ENCODE measurements at places on chromosomes 11 and 22.
A peak's percentile ranks its signal among the peaks of the same experiment; 100 is the strongest.

- H3K36me3 ChIP-seq: peaks cover 8% of the 10 kb centered on the region
- peak; percentile 51 for DNase-seq
- no peaks in the 10 kb centered on the region for H3K27me3 ChIP-seq
- peak overlapping the region; percentile 98 for H3K27ac ChIP-seq
- peak overlapping the region; percentile 95 for H3K4me3 ChIP-seq
- peaks cover 35% of the 10 kb centered on the region for H3K4me1 ChIP-seq
These were observed 580 bp downstream of the DTX4 start for GRCh38 chr11:59172345-59173079.

DNA sequence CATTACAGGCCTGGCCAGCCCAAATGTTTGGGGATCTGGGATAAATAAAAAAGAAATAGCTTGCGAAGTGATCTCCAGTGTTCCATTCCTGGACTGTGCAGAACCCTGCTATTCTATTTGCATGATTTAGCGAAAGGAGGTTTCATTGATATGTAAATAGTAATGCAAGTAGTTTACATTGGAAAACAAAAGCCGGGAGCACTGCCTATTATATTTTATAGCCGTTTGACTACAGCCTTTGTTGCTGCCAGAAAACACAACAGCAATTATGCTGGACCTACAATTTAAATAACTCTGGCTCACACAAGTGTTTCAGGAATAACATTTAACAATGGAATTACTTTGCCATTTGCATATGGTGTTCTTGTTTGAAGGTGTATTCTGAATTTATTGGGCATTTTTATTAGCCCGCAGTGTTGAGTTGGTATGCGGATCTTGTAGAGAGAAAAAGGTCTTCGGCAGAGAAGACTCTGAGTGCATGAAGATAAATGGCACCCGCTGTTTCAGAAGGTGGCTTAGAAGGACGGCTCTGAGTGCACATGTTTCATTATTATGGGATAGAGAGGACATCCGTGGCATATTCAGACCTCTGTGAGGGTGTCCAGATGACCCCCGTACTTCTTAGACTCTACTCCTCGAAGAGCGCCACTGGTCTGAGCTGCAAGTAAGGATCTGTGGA lies 315.0 kb downstream of the BRD1 start:
- no peak for DNase-seq
- no peak overlapping the region for H3K4me3 ChIP-seq
- no peak overlapping the region for H3K27ac ChIP-seq
- peaks cover 15% of the 10 kb centered on the region for H3K27me3 ChIP-seq
- no peaks in the 10 kb centered on the region for H3K36me3 ChIP-seq
- no peaks in the 10 kb centered on the region for H3K4me1 ChIP-seq

- no peaks in the 10 kb centered on the region for H3K36me3 ChIP-seq
- peaks cover 47% of the 10 kb centered on the region for H3K4me1 ChIP-seq
- H3K27ac ChIP-seq: no peak overlapping the region
- H3K4me3 ChIP-seq: no peak overlapping the region
These were observed 7.3 kb upstream of the FXYD2 start for GRCh38 chr11:117831661-117832415.

DNA sequence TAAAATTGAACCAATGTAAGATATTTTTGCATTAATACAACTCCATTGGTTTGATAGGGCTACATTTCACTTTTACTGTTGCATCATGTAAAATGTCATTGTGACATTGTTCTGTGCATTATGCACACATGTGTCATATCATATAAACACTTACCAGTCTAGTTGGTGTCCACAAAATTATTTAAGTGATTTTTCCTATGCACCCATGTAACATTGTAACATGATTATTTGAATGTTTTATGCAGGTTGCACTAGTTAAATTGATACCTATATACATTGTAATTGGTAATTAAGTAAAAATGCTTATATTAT lies 9.6 kb upstream of the BIRC3 start:
- no peaks in the 10 kb centered on the region for H3K27me3 ChIP-seq
- H3K4me3 ChIP-seq: no peak overlapping the region
- H3K36me3 ChIP-seq: no peaks in the 10 kb centered on the region

DNA sequence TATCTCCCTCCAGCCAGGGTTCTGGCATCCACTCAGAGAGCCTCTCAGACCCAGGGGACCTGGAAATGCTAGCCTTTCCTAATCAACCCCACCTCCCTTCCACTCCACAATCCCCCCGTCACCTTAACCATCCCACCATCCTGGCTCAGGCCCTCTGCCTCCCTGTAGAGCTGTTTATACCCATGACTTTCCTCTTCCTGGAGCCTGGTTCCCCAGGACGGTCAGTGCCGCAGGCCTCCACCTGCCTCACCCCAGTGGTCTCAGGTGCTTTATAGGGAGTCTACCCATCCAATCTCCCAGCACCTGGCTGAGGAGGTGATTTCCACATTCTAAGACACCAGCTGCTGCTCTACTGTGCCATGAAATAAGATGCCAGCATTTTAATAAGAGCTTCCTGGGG lies 1159.5 kb downstream of the TBC1D22A start:
- no peak for DNase-seq
- H3K27me3 ChIP-seq: no peaks in the 10 kb centered on the region

GRCh38 chr11:79121351-79121750 lies 319.5 kb downstream of the TENM4 start:
- H3K4me3 ChIP-seq: no peak overlapping the region
- H3K27me3 ChIP-seq: no peaks in the 10 kb centered on the region
- no peak for DNase-seq

GRCh38 chr11:86372586-86372985 lies 2.1 kb upstream of the CCDC81 start:
- no peak overlapping the region for H3K4me3 ChIP-seq
- no peak overlapping the region for H3K27ac ChIP-seq
- peaks cover 7% of the 10 kb centered on the region for H3K4me1 ChIP-seq
- H3K36me3 ChIP-seq: peaks cover 3% of the 10 kb centered on the region
- no peak for DNase-seq
- H3K27me3 ChIP-seq: peaks cover 3% of the 10 kb centered on the region

DNA sequence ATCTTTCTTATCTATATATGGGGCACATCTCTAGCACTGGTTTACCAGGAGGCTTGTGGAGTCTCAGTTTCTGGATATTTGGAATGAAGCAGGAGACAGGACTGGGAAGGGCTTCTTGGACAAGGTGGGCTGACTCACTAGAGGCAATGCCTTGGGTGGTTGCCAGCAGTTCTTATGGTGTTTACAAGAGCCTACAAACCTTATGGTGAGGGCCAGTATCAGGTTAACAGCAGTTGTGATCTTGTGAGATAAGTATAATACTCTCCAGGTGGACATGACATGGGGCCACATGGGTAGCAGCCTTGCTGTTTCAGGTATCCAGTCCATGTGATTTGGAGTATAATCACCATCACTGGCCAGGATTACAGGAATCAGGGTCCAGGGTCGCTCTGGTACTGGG lies 10.2 kb downstream of the FUT4 start:
- no peak overlapping the region for H3K4me3 ChIP-seq
- H3K27me3 ChIP-seq: peaks cover 7% of the 10 kb centered on the region
- H3K4me1 ChIP-seq: peaks cover 4% of the 10 kb centered on the region
- DNase-seq: no peak
- H3K27ac ChIP-seq: no peak overlapping the region

DNA sequence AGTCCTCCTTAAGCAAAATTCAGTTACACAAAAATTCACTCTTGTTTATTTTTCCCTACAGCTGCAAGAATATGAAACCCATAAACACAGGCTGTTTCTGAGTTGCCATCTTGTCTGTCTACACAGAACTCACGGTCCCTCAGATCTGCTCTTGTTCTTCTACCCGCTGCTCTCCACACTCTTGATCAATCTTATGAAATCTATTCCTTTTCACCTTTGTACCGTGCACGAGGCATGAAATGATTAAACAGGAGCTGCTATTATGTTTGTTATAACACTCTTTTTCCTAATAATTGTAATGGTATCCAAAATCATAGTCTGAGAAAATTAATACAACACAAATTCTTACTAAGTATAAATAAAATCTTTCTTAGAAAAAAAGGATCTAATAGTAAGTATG lies 266.1 kb upstream of the PITPNB start:
- H3K36me3 ChIP-seq: no peaks in the 10 kb centered on the region
- no peaks in the 10 kb centered on the region for H3K27me3 ChIP-seq
- no peak overlapping the region for H3K4me3 ChIP-seq
- H3K27ac ChIP-seq: no peak overlapping the region

DNA sequence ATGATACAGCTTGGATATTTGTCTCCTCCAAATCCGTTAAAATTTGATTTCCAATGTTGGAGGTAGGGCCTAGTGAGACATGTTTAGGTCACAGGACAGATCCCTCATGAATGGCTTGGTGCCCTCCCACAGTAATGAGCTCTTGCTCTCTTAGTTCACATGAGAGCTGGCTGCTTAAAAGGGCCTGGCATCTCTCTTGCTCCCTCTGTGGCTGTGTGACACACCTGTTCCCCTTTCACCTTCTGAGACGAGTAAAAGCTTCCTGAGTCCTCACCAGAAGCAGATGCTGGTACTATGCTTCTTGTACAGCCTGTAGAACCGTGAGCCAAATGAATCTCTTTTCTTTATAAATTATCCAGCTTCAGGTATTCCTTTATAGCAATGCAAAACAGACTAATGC lies 3.5 kb downstream of the VPS37C start:
- H3K27ac ChIP-seq: no peak overlapping the region
- H3K4me3 ChIP-seq: no peak overlapping the region
- no peaks in the 10 kb centered on the region for H3K27me3 ChIP-seq

- no peak overlapping the region for H3K4me3 ChIP-seq
- DNase-seq: no peak
- H3K4me1 ChIP-seq: peaks cover 5% of the 10 kb centered on the region
- H3K27ac ChIP-seq: no peak overlapping the region
- H3K36me3 ChIP-seq: peaks cover 10% of the 10 kb centered on the region
These were observed 20.0 kb upstream of the SCARF2 start for GRCh38 chr22:20457506-20458240.

DNA sequence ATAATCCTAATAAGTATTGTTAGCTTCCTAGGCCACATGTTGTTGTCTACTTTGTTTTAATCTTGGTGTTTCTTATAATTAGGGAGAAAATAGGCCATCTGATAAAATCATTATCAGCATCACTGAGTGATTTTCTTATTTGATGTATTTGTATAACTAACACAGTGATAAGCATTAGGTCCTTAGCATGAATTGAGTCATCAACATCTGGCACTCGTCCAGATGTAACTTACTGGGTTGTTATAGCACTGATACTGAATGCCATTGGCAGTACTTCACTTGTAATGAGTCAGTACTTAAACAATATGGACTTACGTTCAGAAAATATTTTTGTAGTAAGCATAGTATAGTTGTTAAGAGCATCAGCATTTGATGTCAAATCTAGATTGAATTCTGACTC lies 16.2 kb downstream of the API5 start:
- no peak overlapping the region for H3K4me3 ChIP-seq
- peaks cover 38% of the 10 kb centered on the region for H3K36me3 ChIP-seq
- DNase-seq: no peak
- H3K4me1 ChIP-seq: no peaks in the 10 kb centered on the region

DNA sequence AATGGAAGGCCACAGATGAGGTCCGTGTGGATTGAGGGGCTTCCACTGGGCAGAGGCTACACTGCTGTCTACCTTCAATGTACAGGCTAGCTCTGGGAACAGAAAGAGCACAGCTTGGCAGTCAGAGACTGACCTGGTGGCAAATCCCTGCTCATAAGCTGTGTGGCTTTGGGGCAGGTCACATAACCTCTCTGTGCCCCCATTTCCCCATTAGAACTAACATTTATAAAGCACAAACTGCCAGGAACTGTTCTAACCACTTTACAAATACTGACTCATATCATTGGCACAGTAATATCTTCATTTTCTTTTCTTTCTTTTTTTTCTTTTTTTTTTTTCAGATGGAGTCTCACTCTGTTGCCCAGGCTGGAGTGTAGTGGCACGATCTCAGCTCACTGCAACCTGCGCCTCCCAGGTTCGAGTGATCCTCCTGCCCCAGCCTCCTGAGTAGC lies 3.1 kb downstream of the FOSL1 start:
- peaks cover 6% of the 10 kb centered on the region for H3K4me1 ChIP-seq
- H3K4me3 ChIP-seq: no peak overlapping the region
- no peaks in the 10 kb centered on the region for H3K36me3 ChIP-seq
- peaks cover 64% of the 10 kb centered on the region for H3K27me3 ChIP-seq

DNA sequence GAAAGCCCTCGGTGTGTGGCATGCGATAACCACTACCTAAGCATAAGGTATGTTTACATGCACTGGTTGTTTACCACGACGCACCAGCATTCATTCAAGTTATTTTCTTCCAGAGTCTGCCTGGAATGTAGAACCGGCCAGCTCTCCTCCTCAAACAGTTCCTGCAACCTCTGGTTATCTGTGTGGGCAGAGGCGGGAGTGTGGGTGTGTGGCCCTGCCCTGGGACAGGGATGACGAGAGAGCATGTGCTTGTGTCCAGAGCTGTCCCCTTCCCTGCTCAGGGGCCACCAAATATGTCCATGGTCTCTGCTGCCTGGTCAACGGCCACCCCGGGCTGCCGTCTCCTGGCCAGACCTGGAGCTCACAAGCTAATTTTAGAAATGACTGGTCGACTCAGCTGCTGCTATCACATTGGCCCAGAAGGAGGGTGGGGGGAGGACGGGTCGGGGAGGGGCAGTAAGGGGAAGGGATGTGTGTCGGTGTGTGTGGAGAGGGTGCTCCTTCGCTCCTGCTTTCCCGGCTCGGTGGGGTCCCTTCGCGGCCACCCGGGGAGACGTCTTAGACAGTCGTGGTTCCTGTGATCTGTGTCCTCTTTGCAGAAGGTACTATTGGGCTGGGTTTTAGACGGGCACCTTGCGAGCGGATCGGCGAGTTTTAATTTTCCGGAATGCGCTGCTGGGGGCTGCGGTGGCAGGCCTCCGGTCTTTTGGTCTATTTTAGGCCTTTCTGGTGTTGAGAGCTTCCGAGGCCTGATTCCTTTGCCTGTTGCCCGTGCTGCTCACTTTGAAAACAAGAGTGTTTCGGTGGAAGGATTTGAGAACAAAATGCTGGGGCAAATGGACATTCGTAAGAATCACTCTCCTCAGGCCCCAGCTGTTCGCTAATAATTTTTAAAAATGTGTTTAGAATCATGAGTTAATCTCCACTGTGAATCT lies at the start of gene MYO18B:
Gene MYO18B, plus strand, starts transcription at position 497 of the 935 bp plus-strand sequence. CDS start 18,905 bp downstream, outside the sequence.
- no peak within 1 kb of the TSS for H3K27ac ChIP-seq
- H3K4me3 ChIP-seq: no peak within 1 kb of the TSS
- DNase-seq: no peak

DNA sequence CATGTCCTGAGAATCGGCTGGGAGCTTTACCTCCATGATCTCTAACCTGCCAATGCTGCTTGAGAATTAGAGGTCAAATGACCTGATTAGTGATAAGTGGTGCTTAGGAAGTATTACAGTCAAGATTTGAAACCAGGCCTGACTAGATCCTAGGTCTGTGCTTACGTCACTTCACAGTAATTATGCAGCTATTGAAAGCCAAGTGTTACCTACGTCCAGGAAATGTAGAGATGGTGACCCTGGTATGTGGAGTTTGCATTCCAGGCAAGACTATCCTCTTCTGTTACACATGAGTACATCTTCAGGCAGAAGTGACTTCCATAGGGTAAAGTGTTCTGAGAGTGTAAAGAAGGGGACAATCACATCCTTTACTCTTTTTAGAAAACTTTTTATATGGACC lies 530.4 kb upstream of the TENM4 start:
- no peak overlapping the region for H3K27ac ChIP-seq
- no peak overlapping the region for H3K4me3 ChIP-seq
- H3K27me3 ChIP-seq: peaks cover 11% of the 10 kb centered on the region
- H3K4me1 ChIP-seq: peaks cover 12% of the 10 kb centered on the region
- H3K36me3 ChIP-seq: no peaks in the 10 kb centered on the region
